Effector CD4-positive, alpha-beta T cell (primary cell): ENCODE measurements at places on chromosomes 1 and 21.

DNA sequence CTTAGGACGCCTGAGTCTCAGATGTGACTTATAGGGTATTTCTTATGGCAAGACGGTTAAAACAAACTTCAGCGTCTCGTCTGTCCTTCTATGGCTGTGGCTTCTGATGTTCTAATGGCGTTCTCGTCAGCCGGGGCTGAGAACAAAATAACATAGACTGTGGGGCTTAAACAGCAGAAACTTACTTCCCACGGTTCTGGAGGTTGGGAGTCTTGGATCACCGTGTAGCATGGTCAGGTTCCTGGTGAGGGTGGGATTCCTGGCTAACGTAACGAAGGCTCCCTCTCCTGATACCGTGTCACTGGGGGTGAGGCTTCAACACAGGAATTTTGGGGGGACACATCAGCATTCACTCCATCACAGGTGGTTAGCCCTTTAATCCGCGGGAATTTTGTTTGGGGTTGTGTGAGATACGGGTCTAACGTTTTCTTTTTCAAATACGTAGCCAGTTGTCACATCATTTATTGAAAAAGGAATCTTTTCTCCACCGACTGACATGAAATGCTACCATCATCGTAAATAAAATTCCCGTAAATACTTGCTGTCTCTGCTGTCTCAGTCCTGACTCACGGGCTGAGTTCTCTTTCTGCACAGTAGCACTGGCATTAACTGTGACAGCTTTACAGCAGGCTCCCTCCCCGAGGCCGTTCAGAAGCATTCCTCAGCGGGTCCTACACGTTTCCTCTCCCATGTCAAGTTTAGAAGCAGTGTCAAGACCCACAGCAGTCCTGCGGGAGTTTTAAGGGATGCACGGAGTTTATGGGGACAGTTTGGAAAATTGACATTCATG lies 8.1 kb upstream of the POFUT2 start:
- DNase-seq: no peak

DNA sequence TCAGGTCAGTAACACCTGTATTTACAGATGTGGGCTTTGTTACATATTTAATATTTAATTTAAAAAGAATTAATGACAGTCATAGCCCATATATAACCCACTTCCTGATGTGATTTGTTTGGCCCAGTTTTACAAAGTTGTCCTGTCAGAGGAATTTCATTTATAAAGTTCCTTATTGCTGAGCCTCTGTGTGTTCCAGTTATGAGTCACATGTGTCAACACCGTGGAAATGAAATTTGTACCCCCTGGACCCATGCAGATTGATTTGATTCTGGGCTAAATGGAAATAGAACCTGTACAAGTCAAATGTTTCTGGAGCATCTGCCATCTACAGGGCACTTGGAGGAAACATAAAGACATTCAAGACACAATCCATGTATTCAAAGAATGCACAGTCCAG lies 149.2 kb downstream of the CACNA1E start:
- no peak for DNase-seq

GRCh38 chr1:170634293-170634692 lies 29.6 kb upstream of the PRRX1 start:
- no peak for DNase-seq

GRCh38 chr1:164589408-164589807 lies 30.4 kb downstream of the PBX1 start:
- no peak for DNase-seq

GRCh38 chr1:233356705-233356987 lies 29.1 kb downstream of the MAP3K21 start:
- DNase-seq: no peak

DNA sequence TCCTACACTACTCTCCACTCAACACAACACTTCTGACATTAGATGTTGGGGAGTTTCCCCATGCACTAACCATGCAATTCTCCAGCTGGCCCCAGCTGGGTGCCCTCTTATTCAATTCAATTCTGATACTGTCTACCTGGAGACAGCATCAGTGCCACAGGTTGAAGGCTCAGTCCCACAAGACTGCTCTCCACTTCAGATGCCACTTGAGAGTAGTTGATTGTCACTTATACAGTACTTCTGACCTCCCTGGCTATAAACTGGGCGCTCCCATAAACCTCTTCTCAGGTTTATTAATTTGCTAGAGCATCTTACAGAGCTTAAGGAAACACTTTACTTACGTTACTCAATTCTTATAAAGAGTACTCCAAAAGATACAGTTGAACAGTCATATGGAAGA lies 442.3 kb downstream of the LRRIQ3 start:
- DNase-seq: no peak

DNA sequence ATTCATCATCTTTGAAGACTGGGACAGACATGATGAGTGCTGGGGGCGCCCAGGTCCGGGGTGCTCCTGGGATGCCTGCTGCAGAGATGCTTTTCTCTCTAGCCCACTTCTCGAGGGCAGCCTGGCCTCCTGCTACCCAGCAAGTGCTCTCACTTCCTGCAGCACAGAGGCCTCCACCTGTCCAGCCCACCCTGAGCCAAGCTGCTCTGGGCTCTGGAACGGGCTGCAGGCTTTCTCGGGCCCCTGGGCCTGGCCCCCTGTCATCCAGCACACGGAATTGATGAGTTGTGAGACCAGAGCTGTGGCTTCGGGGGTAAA lies 469.5 kb upstream of the VAMP3 start:
- DNase-seq: no peak

- DNase-seq: no peak
Measured at GRCh38 chr1:62084310-62084890, 110.2 kb upstream of the L1TD1 start.
